ENCODE measurements at places on chromosomes 4 and X. TPM values are rescaled to one million over a fixed set of nuclear protein-coding genes. Genes with fewer than 3 reads are reported as not detected.
A peak's percentile ranks its signal among the peaks of the same experiment; 100 is the strongest.

GRCh38 chr4:119897260-119897659 is 169.4 kb downstream of the MAD2L1 start:
- no peak for DNase-seq

DNA sequence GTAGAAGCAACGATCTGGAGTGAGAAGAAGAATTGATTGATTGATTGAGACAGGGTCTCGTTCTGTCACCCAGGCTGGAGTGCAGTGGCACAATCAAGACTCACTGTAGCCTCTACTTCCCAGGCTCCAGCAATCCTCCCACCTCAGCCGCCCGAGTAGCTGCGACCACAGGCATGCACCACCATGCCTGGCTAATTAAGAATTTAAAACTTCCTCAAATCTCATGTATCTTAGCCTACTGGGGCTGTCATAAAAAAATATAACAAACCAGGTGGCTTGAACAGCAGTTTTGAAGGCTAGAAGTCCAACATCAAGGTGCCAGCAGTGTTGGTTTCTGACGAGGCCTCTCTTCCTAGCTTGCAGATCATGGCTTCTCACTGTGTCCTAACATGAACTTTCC is 18.3 kb upstream of the TBC1D9 start:
- DNase-seq, result no peak

DNA sequence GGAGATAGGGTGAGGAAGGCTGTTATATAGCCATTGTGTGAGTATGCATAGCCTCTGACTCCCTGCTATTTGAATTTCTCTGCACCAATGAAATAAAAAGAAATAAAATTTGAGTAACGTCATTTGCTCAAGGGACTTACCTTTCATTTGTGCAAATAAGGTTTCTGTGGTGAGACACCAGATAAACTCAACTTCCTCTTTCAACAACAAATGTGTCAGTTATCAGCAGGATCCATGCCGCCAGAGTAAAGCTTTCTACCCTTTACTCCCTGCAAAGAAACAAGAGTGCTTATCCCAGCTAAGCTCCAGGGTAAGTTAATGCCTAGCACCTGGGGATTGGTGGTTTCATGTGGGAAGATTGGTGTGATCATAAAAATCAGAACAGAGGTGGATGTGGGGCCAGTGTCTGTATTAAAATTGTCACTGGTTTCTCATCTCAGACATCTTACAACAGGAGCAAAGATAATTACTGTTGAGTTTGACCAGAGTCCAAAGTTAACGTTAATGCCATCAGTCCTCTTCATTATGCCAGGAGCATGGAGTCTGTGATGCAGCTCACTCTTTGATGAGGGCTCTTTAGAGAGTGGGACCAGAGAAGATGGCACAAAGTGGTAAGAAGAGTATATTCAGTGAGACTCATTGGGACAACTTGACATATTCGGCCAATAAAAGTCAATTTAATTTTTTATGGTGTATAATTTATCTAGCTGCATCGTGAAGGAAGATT is at the start of gene P2RY10:
Gene P2RY10, plus strand, starts transcription at position 206 of the 727 bp plus-strand sequence. CDS start 15,130 bp downstream, outside the sequence.
- no peak for DNase-seq

- no peak for DNase-seq
Observed at GRCh38 chr4:14023896-14024295, 396.4 kb upstream of the BOD1L1 start.

DNA sequence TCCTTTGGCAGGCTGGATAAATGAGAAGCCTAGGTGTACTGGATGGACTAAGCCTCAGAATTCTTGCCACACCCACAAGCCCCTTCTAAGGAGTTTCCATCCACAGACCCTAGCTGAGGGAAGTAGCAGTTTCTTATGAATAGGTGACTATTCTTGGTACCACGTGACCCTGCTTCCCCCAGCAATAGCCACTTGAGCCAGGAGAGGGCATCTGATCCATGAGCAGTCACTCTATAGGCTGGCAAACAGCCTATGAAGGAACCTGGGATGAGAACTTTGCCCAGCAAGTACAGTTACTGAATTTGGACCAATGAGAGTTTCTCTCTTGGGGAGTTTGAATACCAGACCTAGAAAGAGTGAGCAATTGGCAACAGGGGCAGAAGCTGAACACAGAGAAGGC is 84.0 kb downstream of the RTL9 start:
- DNase-seq, result no peak

The TADA2B gene
- polyA plus RNA-seq, result 4.6 TPM

The MID1IP1 gene
- polyA plus RNA-seq, result 45.4 TPM

- peak; percentile 28 for DNase-seq
Observed at GRCh38 chr4:122819708-122820449, 6.8 kb upstream of the FGF2 start.

DNA sequence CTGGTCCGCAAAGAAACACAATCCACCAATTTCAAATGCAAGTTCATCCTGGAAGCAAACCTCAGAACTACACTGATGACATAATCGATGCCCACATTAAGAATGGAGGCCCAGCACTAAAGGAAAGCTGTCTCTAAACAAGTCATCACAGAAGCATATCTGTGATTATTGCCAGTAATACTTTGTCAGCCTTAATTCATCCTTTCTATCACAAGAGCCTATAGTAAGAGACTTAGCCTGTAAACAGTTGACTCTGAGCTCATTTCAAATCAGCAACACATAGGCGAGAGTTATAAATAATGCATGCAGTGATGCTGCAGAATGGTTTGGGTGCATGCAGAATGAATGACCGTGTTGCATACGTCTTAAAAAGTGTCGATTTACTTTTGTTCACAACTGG is 105.9 kb upstream of the ZFP42 start:
- DNase-seq, result no peak

All from keratinocyte (primary cell).